ENCODE measurements at places on chromosomes 2 and 18.

- H3K27ac ChIP-seq, result peak overlapping the region; percentile 75
- DNase-seq, result no peak
- no peaks in the 10 kb centered on the region for H3K36me3 ChIP-seq
- no peaks in the 10 kb centered on the region for H3K27me3 ChIP-seq
Observed at GRCh38 chr2:96556441-96557330, 20.1 kb downstream of the ARID5A start.

DNA sequence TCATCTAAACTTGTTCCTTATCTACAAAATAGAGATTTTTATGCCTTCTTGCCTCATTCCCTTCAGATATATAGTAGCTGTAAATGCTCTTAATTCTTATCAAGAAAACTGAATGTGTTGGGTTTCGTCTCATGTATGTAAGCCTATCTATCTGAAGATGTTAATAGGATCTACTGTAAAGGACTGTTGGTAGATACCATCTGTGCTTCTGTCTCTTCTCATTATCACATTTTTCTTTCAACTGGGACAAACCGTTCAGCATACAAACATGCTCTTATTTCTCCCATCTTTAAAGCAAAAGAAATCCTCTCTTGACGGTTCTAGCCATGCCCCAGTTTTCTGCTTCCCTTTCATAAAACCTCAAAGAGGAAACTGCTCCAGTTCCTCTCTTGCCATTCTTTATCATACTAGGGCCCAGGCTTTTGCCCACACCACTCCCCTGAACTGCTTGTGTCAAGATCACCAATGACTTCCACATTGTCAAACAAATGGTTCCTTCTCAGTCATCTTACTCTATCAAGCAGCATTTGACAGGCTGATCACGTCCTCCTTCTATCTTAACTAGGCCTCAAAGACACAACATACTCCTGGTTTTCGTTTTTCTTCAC lies 88.7 kb downstream of the ARHGEF33 start:
- H3K4me3 ChIP-seq, result no peak overlapping the region
- H3K27ac ChIP-seq, result peak overlapping the region; percentile 8
- H3K27me3 ChIP-seq, result no peaks in the 10 kb centered on the region

GRCh38 chr2:46394649-46395510 lies 84.5 kb upstream of the TMEM247 start:
- H3K27ac ChIP-seq, result no peak overlapping the region
- DNase-seq, result no peak
- peaks cover 46% of the 10 kb centered on the region for H3K27me3 ChIP-seq
- peaks cover 4% of the 10 kb centered on the region for H3K36me3 ChIP-seq
- H3K4me1 ChIP-seq, result peaks cover 2% of the 10 kb centered on the region

DNA sequence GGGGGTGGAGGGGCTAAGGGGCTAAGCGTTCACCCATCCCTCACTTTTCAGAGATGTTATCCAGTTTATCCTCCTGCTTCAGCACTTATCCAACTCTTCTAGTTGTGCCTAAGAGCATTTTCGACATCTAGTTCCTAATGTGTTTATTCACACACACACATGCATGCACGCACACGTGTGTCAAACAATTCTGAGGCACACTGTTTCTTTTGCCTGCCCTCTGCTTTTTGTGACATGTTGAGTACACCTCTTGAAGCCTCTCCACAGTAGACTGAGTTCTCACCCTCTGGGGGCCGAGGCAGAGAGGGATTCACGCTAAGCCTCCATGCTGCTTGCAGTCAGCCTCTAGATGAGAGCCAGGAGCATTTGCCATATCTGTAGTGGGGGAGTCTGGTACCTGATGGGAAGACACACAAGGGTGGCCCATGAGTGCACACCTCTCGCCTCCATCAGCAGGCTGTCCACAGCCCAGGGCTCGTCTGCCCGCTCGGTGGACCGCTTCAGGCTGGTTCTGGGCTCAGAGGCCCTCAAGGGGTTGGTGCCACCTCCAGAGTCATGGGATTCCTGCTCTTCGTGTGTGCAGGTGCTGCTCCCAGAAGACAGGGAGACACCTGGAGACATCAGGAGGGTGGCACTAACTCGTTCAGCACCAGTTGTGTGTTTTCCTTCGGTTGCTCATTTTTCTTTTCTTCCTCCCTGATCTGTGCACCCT lies 11.9 kb downstream of the TWIST2 start:
- H3K4me1 ChIP-seq, result no peaks in the 10 kb centered on the region
- DNase-seq, result no peak
- no peak overlapping the region for H3K27ac ChIP-seq
- H3K4me3 ChIP-seq, result no peak overlapping the region

- H3K4me3 ChIP-seq, result no peak overlapping the region
- no peak for DNase-seq
- H3K27ac ChIP-seq, result no peak overlapping the region
- H3K27me3 ChIP-seq, result peaks cover 13% of the 10 kb centered on the region
- H3K4me1 ChIP-seq, result peaks cover 3% of the 10 kb centered on the region
Observed at GRCh38 chr2:45315861-45316260, 295.2 kb downstream of the SRBD1 start.

DNA sequence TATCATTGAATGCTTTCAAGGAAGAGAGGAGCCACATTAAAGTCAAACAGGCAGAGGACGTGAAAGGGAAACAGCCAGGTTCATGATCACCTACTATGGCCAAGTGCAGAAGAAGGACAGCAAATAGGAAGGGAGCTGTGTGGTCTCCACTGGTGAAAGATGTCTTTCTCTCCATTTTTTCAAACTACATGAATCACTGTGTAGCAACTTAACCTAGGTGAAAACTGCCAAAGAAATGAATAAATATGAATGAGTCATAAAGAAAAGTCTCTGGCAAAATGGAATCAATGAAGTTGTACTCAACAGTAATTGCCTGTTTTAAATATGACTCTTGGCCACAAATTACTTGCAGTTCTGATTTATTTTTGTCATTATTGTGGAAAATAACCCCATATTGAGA lies 452.6 kb upstream of the PKDCC start:
- no peaks in the 10 kb centered on the region for H3K4me1 ChIP-seq
- peaks cover 13% of the 10 kb centered on the region for H3K27me3 ChIP-seq
- DNase-seq, result no peak
- H3K36me3 ChIP-seq, result no peaks in the 10 kb centered on the region
- H3K27ac ChIP-seq, result no peak overlapping the region
- no peak overlapping the region for H3K4me3 ChIP-seq

DNA sequence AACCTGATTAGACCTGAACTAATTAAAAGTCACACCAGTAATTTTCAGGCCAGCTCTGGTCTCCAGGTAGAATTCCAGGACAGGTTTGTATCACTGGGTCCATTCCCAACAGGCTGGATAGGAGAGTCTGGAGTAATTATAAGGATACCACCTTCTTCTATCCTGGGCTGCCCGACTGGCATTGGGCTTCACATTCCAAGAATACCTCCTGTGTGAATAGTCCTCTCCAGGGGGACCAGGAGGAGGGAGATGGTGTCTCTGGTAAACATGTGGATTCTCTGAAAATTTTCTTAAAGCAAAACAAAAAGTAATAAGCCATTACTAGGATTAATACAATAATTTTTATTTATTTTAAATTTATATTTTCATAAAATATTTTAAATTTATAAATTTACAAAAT lies 17.3 kb downstream of the DUSP11 start:
- H3K27me3 ChIP-seq, result no peaks in the 10 kb centered on the region
- H3K4me1 ChIP-seq, result peaks cover 10% of the 10 kb centered on the region
- H3K36me3 ChIP-seq, result peaks cover 8% of the 10 kb centered on the region
- no peak overlapping the region for H3K27ac ChIP-seq
- DNase-seq, result no peak
- H3K4me3 ChIP-seq, result no peak overlapping the region

- peaks cover 7% of the 10 kb centered on the region for H3K36me3 ChIP-seq
- H3K4me3 ChIP-seq, result no peak overlapping the region
- H3K27me3 ChIP-seq, result peaks cover 57% of the 10 kb centered on the region
- H3K4me1 ChIP-seq, result peaks cover 4% of the 10 kb centered on the region
- no peak for DNase-seq
Observed at GRCh38 chr2:9213477-9214051, 7.0 kb downstream of the ASAP2 start.

GRCh38 chr2:20524412-20525040 lies 77.7 kb downstream of the RHOB start:
- H3K27me3 ChIP-seq, result peaks cover 19% of the 10 kb centered on the region
- no peak overlapping the region for H3K4me3 ChIP-seq
- no peak for DNase-seq
- H3K27ac ChIP-seq, result no peak overlapping the region

DNA sequence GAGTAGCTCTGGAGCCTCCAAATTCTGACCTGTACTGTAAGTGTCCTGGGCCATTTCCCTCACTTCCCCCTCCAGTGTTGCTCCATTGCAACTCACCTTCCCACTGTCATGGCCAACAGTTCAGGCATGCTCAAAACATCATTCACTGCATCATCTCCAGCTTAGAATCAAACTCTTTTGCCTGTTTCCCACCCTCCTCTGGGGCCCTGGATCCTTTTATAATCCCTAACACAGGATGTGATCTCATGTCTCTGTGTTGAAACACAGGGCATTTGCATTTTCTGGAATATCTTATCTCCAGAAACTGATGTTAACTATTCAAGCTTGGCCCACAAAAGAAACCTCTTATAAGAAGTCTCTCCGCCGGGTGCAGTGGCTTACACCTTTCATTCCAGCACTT lies 3.0 kb downstream of the DPP4 start:
- peaks cover 7% of the 10 kb centered on the region for H3K36me3 ChIP-seq
- H3K27ac ChIP-seq, result peak overlapping the region; percentile 48
- peaks cover 53% of the 10 kb centered on the region for H3K4me1 ChIP-seq
- H3K27me3 ChIP-seq, result no peaks in the 10 kb centered on the region
- H3K4me3 ChIP-seq, result peak overlapping the region; percentile 39
- no peak for DNase-seq

DNA sequence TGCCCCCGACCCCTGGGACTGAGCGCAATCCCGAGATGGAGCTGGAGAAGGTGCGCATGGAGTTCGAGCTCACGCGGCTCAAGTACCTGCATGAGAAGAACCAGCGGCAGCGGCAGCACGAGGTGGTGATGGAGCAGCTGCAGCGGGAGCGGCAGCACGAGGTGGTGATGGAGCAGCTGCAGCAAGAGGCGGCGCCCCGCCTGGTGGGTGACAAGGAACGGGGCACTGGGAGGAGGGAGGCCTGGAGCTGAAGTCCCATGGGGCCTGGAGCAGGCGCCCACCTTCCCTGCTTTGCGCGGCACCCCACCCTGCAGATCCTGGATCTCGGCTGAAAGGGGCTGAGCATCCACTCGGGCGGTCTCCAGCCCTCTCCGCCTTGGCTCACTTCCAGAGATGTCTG lies 1.2 kb downstream of the TMEM247 start:
- peaks cover 14% of the 10 kb centered on the region for H3K27me3 ChIP-seq
- no peak for DNase-seq
- no peak overlapping the region for H3K27ac ChIP-seq
- H3K4me3 ChIP-seq, result no peak overlapping the region
- H3K36me3 ChIP-seq, result no peaks in the 10 kb centered on the region

DNA sequence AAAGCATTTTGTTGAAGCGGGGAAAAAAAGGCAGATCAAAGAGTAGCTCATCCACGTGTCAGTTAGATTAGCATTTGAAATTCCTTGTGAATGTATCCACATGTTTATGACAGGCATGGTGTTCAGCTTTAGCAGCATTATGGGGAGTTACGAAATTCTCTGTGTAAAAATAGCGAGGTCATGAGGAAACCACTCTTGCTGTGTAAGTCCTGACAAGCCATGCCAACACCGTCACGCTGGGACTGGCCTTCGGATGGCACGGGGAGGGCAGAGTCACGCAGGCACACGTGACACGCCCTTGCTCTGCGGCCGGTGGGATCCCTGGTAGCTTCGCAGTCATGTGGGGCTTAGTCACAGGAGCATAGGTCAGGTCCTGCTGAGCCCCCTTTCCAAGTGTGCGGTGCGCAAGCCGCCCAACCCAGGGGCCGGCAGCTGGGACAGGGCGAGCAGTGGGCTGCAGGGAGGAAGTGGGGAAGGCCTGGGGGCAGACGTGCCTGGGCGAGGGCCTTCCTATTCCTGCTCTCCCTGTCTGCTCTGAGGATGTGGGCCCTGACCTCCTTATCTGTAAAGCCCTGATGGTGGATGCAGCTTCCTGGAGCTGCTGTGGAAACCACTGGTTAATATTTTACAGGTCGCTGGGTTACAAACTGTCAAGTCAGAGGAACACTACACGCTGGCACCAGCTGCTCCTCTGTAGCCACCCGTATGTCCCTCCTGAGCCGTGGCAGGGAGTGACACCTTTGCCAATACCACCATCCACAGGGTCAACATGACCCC lies 18.0 kb downstream of the MBP start:
- no peak for DNase-seq
- H3K27ac ChIP-seq, result peak overlapping the region; percentile 68
- peaks cover 4% of the 10 kb centered on the region for H3K36me3 ChIP-seq
- H3K4me1 ChIP-seq, result peaks cover 63% of the 10 kb centered on the region

DNA sequence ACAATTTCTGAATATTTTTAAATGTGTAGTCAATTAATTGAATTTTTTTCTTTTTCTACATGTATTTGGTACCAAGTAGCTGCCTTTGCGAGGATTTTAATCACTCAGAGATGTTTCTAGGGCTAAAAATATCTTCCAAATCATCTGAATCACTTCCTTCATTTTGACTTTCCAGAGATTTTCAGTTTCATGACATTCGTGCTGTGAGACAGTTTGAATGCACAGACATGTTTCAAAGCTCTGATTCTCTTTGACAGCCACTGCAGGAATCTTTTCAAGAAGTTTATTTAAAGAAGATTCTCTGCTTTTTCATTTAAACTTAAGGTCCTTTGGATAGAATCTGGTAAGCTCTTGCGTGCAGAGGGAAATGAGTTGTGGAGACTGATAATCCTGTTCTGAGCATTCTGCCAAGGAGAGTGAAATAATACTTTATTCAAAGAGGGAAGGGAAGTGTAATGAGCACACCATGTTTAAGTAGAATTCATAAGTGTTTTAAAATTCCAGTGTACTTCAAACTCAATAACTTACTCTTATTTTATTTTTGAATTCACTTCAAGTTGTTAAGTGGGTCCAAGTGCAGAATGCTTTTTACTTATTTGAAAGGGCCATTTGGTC lies 9.7 kb downstream of the CYBRD1 start:
- no peak overlapping the region for H3K27ac ChIP-seq
- H3K4me3 ChIP-seq, result no peak overlapping the region
- H3K36me3 ChIP-seq, result no peaks in the 10 kb centered on the region
- H3K27me3 ChIP-seq, result peaks cover 42% of the 10 kb centered on the region

DNA sequence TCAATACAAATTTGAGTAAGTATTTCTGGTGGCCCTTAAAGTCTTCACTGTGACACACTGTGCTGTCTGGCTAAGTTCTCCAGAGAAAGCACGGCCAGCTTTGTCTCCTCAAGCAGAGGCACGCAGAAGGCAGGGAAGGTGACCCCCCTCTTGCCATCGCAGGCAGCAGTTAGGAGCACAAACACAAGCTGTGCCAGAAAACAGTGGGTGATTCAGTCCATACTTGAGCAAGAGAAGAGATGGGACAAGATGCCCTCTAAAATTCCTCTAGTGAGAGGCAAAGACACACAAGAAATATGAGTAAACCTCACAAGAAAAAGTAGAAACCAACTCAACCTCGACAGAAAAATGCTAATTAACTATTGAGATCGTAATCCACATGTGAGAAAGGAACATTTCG lies 9.8 kb downstream of the MCEE start:
- DNase-seq, result no peak
- H3K27me3 ChIP-seq, result no peaks in the 10 kb centered on the region
- no peak overlapping the region for H3K27ac ChIP-seq
- peaks cover 4% of the 10 kb centered on the region for H3K36me3 ChIP-seq

- no peak overlapping the region for H3K27ac ChIP-seq
- no peak for DNase-seq
- peaks cover 25% of the 10 kb centered on the region for H3K4me1 ChIP-seq
- no peaks in the 10 kb centered on the region for H3K36me3 ChIP-seq
Observed at GRCh38 chr2:46365913-46366667, 68.9 kb downstream of the EPAS1 start.
